A549 treated with DMSO at 1 μM for 4 hours (cell line): ENCODE measurements at places on chromosomes 4 and X. TPM values are rescaled to one million over a fixed set of nuclear protein-coding genes. Genes with fewer than 3 reads are reported as not detected.

TEX11 gene
- total RNA-seq = not detected in 5 replicates

SYN1 gene
- total RNA-seq = 0.17 to 0.66 TPM (median 0.31 TPM) in 5 replicates

NAA11 gene
- not detected in 5 replicates for total RNA-seq

RNF175 gene
- total RNA-seq = not detected in 5 replicates

HHIP gene
- 0.71 to 1.2 TPM (median 0.84 TPM) in 5 replicates for total RNA-seq

FAM199X gene
- total RNA-seq = 14.1 to 23.9 TPM (median 20.4 TPM) in 5 replicates

ERVMER34-1 gene
- total RNA-seq = 0.48 to 1.2 TPM (median 0.61 TPM) in 5 replicates

PPM1K gene
- 0.70 to 1.4 TPM (median 0.95 TPM) in 5 replicates for total RNA-seq

GPR50 gene
- total RNA-seq = 0.07 to 0.23 TPM (median 0.17 TPM) in 4 of 5 replicates, not detected in the other

CYSLTR1 gene
- not detected in 5 replicates for total RNA-seq

FANCB gene
- total RNA-seq = 3.2 to 4.5 TPM (median 4.1 TPM) in 5 replicates

HPF1 gene
- 15.7 to 22.7 TPM (median 18.2 TPM) in 5 replicates for total RNA-seq

EPHA5 gene
- 0.38 to 0.63 TPM (median 0.51 TPM) in 5 replicates for total RNA-seq

SPATA18 gene
- 4.3 to 5.3 TPM (median 4.8 TPM) in 5 replicates for total RNA-seq

CFAP47 gene
- 0.02 TPM in 1 of 5 replicates, not detected in the others for total RNA-seq

TRIM60 gene
- not detected in 5 replicates for total RNA-seq

CRLF2 gene
- 1.4 to 1.8 TPM (median 1.8 TPM) in 5 replicates for total RNA-seq

VSIG1 gene
- total RNA-seq = 0.25 to 0.61 TPM (median 0.37 TPM) in 5 replicates

ODAPH gene
- 0.16 to 0.23 TPM (median 0.21 TPM) in 4 of 5 replicates, not detected in the other for total RNA-seq

GLOD5 gene
- not detected in 5 replicates for total RNA-seq

SORBS2 gene
- total RNA-seq = 0.02 to 0.27 TPM (median 0.20 TPM) in 5 replicates

ZXDB gene
- total RNA-seq = 5.5 to 7.9 TPM (median 6.8 TPM) in 5 replicates

CT45A6 gene
- not detected in 5 replicates for total RNA-seq

SSX3 gene
- total RNA-seq = not detected in 5 replicates

GALNTL6 gene
- total RNA-seq = 0.06 to 0.17 TPM (median 0.10 TPM) in 5 replicates

PRR32 gene
- not detected in 5 replicates for total RNA-seq

SHOX gene
- total RNA-seq = not detected in 5 replicates

AWAT2 gene
- total RNA-seq = not detected in 5 replicates

FAM241A gene
- 0.94 to 1.2 TPM (median 1.0 TPM) in 5 replicates for total RNA-seq

CWH43 gene
- not detected in 5 replicates for total RNA-seq

HSFX4 gene
- not detected in 5 replicates for total RNA-seq

GPR119 gene
- not detected in 5 replicates for total RNA-seq

ZCCHC18 gene
- 0.07 to 0.87 TPM (median 0.24 TPM) in 4 of 5 replicates, not detected in the other for total RNA-seq

ABCB7 gene
- total RNA-seq = 15.2 to 17.9 TPM (median 17.7 TPM) in 5 replicates

VSIG4 gene
- total RNA-seq = not detected in 5 replicates

FRG2 gene
- 0.12 TPM in 1 of 5 replicates, not detected in the others for total RNA-seq
